Stimulated activated CD8-positive, alpha-beta memory T cell treated with anti-CD3 and anti-CD28 coated beads, Interleukin-7, amount 100 ng/mL, for 4 hours (primary cell): ENCODE measurements at places on chromosomes 6 and 20.

- no peak for DNase-seq
These were observed 41.8 kb upstream of the FOXO3 start for GRCh38 chr6:108518714-108519576.

DNA sequence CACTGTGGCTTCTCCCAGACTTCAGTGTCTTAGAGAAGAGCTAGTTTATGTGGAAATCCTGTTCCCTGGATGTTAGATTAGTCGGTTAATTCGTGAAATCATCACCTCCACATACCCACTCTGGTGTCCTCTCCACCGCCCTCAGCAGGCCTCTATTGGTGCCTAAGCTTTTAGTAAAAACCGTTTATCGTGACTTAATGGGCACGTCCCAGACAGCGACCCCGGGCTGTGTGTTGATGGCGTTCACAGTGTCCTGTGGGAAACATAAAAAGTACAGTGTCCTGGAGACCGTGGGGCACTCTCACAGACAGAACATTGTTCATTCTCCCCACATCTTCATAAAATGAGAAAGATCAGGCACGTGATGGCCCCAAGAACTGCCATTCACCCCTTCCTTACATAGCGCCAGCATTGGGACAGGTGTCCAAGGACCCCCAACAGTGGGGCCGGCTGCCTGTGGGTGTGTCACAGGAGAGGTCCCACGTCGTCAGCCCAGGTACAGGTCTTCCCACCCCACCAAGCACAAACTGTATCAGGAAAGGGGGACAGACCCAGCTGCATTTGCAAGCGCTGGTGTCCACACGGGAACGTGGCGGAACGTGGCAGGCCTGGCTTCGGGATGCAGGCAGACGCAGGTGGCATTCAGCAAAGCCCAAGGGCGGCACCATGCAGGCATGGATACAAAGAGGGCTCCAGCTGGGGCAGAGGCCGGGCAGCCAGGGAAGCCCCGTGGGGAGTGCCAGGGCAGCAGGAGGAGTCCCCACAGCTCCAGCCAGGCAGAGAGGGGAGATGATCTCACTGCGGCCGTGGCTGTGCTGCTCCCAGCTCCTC is 237.7 kb downstream of the DLL1 start:
- DNase-seq: no peak

- no peak for DNase-seq
These were observed 51.1 kb downstream of the RCAN2 start for GRCh38 chr6:46440141-46440540.

- no peak for DNase-seq
These were observed 15.4 kb downstream of the TAAR1 start for GRCh38 chr6:132643547-132643946.
